ENCODE measurements at places on chromosomes 2 and 18.

DNA sequence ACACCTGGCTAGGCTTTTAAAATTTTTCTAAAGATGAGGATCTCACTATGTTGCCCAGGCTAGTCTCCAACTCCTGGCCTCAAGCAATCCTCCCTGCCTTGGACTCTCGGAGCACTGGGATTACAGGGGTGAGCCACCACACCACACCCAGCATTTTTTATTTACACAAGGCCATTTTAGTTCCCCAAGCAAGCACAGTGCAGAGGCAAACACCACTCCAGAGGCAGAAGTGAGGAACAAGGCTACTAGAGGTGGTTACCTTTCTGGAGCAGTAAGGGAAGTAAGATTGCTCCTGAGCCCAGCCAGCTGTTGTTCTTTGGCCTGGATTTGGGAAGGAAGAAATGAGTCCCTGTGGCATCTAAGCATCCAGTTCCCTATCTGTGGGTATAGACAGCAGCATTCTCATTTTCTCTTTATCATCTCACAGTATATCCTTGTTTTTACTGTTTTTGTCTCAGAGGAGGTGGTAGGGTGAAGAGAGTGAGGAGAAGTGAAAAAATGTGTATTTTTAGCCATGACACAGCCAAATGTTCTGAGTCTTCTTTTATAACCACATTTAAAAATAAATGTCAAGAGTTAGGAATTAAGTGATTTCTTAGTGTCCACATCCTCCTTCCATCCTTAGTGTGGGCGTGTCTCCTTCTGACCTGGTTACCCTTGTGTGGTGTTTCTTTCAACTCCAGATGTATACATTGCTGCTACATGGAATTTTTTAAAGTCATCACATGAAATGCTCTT is 10.5 kb upstream of the TTC39C start:
- peak overlapping the region; percentile 70 for H3K4me3 ChIP-seq
- no peaks in the 10 kb centered on the region for H3K27me3 ChIP-seq
- peaks cover 62% of the 10 kb centered on the region for H3K4me1 ChIP-seq
- H3K27ac ChIP-seq, result peak overlapping the region; percentile 42

- no peaks in the 10 kb centered on the region for H3K4me1 ChIP-seq
- no peak overlapping the region for H3K4me3 ChIP-seq
- H3K36me3 ChIP-seq, result no peaks in the 10 kb centered on the region
Observed at GRCh38 chr2:107927034-107927534, 59.2 kb upstream of the SLC5A7 start.

DNA sequence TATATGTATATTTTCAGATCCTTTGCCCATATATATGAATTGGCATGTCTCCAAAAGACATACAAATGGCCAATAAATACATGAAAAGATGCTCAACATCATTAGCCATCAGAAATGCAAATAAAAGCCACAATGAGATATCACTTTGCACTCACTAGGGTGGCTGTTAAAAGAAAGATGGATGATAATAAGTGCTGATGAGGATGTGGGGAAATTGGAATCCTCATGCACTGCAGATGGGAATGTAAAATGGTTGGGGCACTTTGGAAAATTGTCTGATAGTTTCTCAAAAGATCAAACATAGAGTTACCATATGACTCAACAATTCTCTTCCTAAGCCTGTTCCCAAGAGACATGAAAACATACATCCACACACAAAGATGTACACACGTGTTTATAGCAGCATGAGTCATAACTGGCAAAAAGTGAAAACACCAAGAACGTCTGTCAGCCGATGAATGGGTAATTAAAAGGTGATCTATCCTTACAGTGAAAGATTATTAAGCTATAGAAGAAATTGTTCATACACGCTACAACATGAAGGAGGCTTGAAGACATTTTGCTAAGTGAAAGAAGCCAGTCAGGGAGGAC is 19.7 kb downstream of the NGEF start:
- H3K27ac ChIP-seq, result no peak overlapping the region
- H3K36me3 ChIP-seq, result no peaks in the 10 kb centered on the region
- no peak for ATAC-seq
- no peaks in the 10 kb centered on the region for H3K4me1 ChIP-seq

GRCh38 chr2:231161877-231162329 is 36.5 kb upstream of the ARMC9 start:
- peak overlapping the region; percentile 89 for H3K27ac ChIP-seq
- H3K4me3 ChIP-seq, result peak overlapping the region; percentile 43
- peak; percentile 49 for ATAC-seq
- peaks cover 91% of the 10 kb centered on the region for H3K36me3 ChIP-seq
- H3K27me3 ChIP-seq, result no peaks in the 10 kb centered on the region
- peaks cover 18% of the 10 kb centered on the region for H3K4me1 ChIP-seq

DNA sequence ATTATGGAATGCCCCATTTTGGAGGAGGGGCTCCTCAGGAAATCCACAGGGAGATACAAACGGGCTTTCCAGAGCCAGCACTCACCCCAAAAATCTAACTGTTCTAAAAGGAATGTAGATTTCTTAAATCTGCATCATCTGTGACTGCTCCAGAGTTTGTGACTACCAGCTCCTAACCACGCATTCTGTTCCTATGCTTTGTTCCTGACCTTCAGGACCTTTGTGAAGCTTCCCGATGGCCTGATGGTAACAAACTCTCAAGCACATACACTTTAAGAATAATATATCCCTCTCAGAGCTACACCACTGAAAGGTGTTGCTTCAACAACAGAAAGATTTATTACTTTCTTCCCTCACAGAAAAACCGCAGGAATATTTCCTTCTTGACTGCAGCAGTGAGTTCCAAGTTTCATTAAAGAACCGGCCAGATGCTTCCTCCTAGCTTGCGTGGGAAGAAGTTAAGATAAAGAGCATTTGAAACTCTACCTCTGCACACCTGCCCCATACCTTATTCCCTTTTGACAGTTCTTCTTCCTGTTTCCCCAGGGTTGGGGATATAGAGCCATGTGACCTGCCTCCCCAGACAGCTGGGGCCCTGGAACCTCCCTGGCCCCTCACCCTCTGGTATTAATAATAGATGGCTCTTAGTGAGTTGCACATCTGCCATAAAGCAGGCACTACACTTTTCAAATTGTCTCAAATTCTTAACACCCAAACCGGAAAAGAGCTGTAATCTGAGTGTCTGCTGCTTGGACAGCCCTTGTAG is 40.2 kb upstream of the EML4 start:
- peak overlapping the region; percentile 96 for H3K27ac ChIP-seq
- no peaks in the 10 kb centered on the region for H3K27me3 ChIP-seq
- H3K36me3 ChIP-seq, result no peaks in the 10 kb centered on the region
- ATAC-seq, result no peak

- H3K4me1 ChIP-seq, result no peaks in the 10 kb centered on the region
- H3K4me3 ChIP-seq, result no peak overlapping the region
- peaks cover 10% of the 10 kb centered on the region for H3K27me3 ChIP-seq
- H3K36me3 ChIP-seq, result no peaks in the 10 kb centered on the region
- no peak overlapping the region for H3K27ac ChIP-seq
Observed at GRCh38 chr18:8654503-8655451, 45.5 kb downstream of the RAB12 start.

DNA sequence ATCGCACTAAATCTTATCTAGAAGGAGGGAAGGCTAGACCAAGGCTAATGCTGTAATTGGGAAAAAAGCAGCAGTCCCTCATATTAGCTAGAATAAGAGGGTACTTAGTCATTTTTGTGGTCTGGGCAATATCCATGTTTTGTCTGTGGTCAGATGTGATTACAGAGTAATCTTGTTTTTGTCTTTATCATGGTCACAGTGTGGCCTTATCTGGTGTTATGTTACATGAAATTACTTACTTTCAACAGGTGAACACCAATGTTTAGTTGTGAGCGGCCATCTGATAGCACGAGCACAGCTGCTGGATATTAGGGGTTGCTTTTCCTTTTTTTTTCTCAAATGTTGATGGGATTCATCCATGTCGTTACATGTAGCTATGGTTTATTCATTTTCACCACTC is 23.7 kb upstream of the PLEKHM3 start:
- no peaks in the 10 kb centered on the region for H3K4me1 ChIP-seq
- H3K36me3 ChIP-seq, result no peaks in the 10 kb centered on the region
- H3K27me3 ChIP-seq, result peaks cover 25% of the 10 kb centered on the region
- no peak for ATAC-seq
- H3K27ac ChIP-seq, result no peak overlapping the region

GRCh38 chr2:157692768-157693167 is 64.1 kb upstream of the ACVR1C start:
- H3K27ac ChIP-seq, result no peak overlapping the region
- no peak for ATAC-seq
- H3K36me3 ChIP-seq, result no peaks in the 10 kb centered on the region
- no peaks in the 10 kb centered on the region for H3K4me1 ChIP-seq

DNA sequence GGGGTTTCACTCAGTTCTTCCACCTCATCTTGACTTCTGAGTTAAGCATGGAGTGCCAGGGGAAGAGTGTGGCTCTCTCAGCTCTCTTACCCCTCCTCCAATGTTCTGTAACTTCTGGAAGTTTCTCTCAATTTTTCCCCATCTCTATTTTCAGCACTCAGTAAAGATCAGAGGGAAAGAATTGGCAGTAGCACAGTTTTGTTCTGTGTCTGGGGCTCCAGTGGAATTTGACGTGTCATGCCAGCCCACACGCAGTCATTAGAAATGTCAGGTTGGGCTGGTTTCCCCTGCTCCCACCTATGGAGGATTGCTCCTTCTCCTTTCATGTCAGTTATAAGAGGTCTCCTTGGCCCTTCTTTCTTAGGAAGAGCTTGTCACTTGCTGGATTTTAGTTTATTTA is 104.6 kb upstream of the COL3A1 start:
- no peaks in the 10 kb centered on the region for H3K27me3 ChIP-seq
- H3K36me3 ChIP-seq, result no peaks in the 10 kb centered on the region
- H3K4me3 ChIP-seq, result no peak overlapping the region
- H3K4me1 ChIP-seq, result no peaks in the 10 kb centered on the region
- no peak for ATAC-seq

DNA sequence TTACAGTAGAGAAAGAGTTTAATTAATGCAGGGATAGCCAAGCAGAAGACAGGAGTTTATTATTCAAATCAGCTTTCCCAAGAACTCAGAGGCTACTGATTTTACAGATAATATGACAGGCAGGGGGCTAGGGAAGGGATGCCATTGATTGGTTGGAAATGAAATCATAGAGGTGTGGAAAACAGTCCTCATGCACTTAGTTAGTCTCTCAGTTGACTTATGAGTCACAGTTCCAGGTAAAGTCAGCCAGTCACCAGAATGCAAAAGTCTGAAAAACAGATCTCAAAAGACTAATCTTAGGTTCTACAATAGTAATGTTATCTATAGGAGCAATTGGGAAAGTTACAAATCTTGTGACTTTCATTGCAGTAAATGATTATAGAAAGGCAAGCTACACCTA is 676.4 kb upstream of the CHAC2 start:
- no peak overlapping the region for H3K27ac ChIP-seq
- no peaks in the 10 kb centered on the region for H3K36me3 ChIP-seq
- peak; percentile 90 for ATAC-seq
- no peaks in the 10 kb centered on the region for H3K4me1 ChIP-seq

DNA sequence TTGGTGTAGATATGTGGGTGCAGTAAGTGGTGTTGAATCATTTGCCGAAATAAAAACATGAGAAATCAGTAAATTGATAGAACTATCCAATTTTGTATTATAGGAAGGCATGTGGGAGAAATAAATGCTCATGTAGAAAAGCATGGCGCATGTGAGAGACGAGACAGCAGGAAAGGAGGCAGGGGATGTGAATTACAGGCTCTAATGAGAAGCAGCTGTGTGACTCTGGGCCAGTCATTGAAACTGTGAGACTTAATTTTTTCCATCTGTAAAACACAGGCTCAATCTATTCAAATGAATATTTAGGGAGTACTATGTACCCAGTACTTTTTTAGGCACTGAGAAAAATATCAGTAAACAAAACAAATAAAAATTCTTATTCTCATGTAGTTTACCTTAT is 42.6 kb upstream of the MAP3K20 start:
- H3K4me1 ChIP-seq, result no peaks in the 10 kb centered on the region
- H3K36me3 ChIP-seq, result no peaks in the 10 kb centered on the region
- no peak overlapping the region for H3K27ac ChIP-seq
- H3K4me3 ChIP-seq, result no peak overlapping the region
- H3K27me3 ChIP-seq, result peaks cover 23% of the 10 kb centered on the region

DNA sequence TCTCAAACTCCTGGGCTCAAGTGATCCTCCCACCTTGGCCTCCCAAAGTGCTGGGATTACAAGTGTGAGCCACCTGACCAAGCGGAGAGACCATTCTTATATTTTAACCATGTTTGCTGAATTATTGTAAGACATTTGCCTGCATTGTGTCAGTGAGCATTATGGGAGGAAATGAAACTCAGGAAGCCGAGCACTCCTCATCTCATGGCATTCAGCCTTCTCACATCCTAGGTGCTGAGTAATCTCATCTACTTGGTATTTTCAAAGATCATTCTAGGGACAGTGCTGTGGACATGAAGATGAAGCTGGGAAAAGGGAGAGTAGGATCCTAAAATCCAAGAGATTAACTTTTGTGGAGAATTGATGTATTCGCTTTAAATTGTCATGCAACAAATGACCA is 66.1 kb downstream of the NAPG start:
- H3K4me3 ChIP-seq, result no peak overlapping the region
- H3K27ac ChIP-seq, result no peak overlapping the region
- no peaks in the 10 kb centered on the region for H3K4me1 ChIP-seq
- no peaks in the 10 kb centered on the region for H3K36me3 ChIP-seq
- H3K27me3 ChIP-seq, result peaks cover 4% of the 10 kb centered on the region
- no peak for ATAC-seq

- ATAC-seq, result no peak
- no peak overlapping the region for H3K27ac ChIP-seq
- H3K36me3 ChIP-seq, result no peaks in the 10 kb centered on the region
- H3K4me3 ChIP-seq, result no peak overlapping the region
- no peaks in the 10 kb centered on the region for H3K27me3 ChIP-seq
- no peaks in the 10 kb centered on the region for H3K4me1 ChIP-seq
Observed at GRCh38 chr2:107242811-107243210, 356.8 kb upstream of the ST6GAL2 start.

- no peaks in the 10 kb centered on the region for H3K36me3 ChIP-seq
- no peak overlapping the region for H3K27ac ChIP-seq
- H3K27me3 ChIP-seq, result peaks cover 15% of the 10 kb centered on the region
- no peak overlapping the region for H3K4me3 ChIP-seq
Observed at GRCh38 chr2:223046470-223047040, 5.4 kb upstream of the KCNE4 start.

- no peak overlapping the region for H3K4me3 ChIP-seq
- no peaks in the 10 kb centered on the region for H3K4me1 ChIP-seq
- H3K27ac ChIP-seq, result no peak overlapping the region
- peaks cover 12% of the 10 kb centered on the region for H3K27me3 ChIP-seq
Observed at GRCh38 chr2:88811233-88811632, 119.8 kb downstream of the RPIA start.

Data from activated T-helper 17 cell treated with anti-CD3 and anti-CD28 coated beads, Interleukin-2, amount 50 U/mL, for 72 hours (primary cell).